ENCODE measurements at places on chromosomes 16 and 17.

- DNase-seq, result no peak
Measured at GRCh38 chr17:79668344-79669250, 57.7 kb upstream of the RBFOX3 start.

- no peak for DNase-seq
Measured at GRCh38 chr16:66409156-66409555, 17.9 kb upstream of the BEAN1 start.

- no peak for DNase-seq
Measured at GRCh38 chr17:66730461-66730923, 104.4 kb upstream of the CACNG5 start.

DNA sequence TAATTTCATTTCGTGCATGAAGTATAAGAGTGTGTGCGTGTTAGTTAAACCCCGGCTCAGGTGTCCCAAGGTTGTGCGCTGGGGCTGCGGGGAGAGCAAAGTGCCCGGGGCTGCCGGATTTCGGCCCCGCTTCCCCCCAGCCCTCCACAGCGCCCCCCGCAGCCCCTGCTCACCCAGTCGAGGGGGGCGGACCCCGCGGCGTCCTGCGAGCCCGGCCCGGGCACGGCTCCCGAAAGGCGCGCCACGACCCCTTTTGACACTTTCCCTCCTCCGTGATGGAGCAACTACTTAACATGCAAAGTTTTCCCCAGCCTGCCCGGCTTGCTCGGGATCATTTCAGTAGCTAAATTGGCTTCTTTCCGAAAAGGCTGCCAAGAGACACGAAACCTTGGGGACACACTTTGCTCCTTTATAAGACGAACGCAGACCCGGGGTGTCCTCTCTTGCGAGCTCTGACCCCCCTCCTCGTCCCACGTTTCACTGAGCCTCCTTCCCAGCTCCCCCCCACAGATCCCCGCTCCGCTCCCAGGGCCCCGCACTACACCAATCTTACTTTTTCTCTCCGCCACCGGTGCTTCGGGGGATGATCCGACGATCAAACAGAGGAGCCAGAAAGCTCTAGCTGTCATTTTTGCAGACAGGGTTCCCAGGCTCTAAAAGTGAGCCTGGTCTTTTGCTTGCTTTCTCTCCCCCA is 552 bp downstream of the C17orf58 start:
- no peak for DNase-seq

All from T-helper 9 cell (primary cell).